ENCODE measurements at places on chromosomes 1 and 21.

- DNase-seq = no peak
Observed at GRCh38 chr1:172566196-172566997, 33.4 kb downstream of the SUCO start.

DNA sequence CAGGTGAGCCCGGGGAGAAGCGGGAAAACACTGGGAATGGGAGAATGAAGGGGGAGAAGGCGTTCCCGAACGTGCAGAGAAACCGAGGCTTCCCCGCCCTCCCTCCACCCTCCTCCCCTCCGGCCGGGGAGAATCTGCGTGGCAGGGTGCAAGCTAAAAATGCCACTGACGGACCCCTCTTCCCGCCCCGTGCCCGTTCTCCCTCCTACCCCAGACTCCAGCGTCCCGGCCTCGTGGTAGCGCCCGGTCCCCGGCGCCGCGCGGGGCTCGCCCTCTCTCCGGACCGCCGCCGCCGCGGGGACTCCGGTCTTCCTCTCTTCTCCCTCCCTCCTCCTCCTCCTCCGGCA, 81.6 kb upstream of the AK4 start:
- no peak for DNase-seq

GRCh38 chr1:211932933-211933254, 102.3 kb upstream of the LPGAT1 start:
- no peak for DNase-seq

GRCh38 chr1:84145068-84145467, 997 bp downstream of the PRKACB start:
- DNase-seq = no peak

DNA sequence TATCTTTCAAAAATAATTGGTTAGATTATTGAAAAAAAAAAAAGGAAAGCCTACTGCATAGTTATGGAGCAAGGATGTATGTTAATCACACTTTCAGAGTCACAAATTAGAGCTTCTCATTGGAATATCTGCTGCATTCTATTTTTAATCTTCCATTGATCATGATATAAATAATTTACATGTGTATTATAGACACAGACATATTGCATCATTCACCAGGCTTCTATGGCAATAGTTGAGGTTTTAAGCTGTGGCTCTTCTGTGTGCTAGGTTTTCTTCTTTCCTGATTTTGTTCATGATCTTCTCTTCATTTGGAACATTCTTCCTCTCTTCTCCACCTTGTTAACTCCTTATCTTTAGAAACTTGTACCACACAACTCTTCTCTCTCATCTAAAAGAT, 123.2 kb upstream of the HMCN1 start:
- DNase-seq = no peak

- DNase-seq = no peak
Observed at GRCh38 chr1:209405183-209405814, 178.2 kb upstream of the CAMK1G start.

DNA sequence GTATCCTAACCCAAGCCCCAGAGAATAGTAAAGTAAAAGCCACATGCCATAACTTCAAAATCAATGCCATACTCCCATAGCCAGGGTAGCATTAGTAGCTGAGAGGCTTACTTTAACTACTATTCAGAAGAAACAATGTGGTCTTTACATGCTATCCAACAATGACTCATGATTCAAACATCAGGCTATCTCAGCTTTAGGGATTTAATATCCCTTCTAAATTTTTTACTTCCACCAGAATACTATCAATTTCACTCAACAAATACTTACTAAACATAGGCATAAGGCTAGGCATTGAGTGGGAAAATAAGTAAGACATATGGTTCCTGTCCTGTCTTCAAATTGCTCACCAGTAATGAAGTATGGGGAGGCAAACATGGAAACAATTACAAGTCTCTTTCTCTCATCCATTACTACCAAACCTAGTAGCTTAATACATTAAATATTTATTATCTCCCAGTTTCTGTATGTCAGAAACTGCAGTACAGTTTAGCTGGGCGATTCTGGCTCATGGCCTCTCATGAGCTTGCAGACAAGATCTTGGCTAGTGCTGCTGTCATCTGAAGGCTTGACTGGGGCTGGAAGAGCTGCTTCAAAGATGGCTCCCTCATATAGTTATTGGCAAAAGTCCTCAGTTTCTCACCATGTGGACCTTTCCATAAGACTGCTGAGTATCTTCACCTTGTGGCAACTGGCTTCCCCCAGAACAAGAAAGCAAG, 30.7 kb downstream of the EVI5 start:
- DNase-seq = peak; percentile 6

- DNase-seq = no peak
Observed at GRCh38 chr1:61572046-61572445, 152.9 kb downstream of the TM2D1 start.

DNA sequence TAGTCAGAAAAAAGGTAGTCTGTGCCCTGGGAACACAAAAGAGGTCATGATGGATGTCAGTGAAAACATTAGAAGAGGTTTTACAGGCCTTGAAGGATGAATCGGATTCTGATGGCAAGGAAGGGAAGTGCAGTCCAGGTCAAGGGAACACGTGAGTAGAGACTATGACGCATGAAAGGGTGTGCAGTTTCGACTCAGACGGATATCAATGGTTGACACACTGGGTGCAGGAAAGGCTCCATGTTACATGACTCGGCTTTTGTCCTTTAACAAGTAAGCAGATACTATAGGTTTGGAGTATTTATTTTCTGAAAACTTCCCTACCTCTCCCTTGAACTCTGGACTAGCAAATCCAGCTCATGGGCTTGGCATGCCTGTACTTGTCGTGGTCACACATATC, 55.3 kb downstream of the SEC16B start:
- DNase-seq = no peak

DNA sequence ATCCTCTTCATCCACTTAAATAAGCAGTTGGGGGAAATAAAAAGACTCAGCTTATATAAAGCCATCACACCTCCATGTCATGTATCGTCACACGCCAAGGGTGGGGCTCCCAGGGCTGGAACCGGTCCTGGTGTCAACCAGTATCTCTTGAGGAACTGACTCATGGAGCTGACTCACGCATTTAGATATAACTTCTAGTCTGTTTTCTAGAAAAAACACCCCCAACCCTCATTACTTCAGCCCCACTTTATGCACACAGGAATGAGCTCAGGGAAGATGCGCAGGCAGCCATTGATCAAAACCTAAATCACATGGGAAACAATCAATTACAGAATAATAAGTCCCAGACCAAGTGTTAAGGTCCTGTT, 6.9 kb upstream of the IL22RA1 start:
- peak; percentile 40 for DNase-seq

DNA sequence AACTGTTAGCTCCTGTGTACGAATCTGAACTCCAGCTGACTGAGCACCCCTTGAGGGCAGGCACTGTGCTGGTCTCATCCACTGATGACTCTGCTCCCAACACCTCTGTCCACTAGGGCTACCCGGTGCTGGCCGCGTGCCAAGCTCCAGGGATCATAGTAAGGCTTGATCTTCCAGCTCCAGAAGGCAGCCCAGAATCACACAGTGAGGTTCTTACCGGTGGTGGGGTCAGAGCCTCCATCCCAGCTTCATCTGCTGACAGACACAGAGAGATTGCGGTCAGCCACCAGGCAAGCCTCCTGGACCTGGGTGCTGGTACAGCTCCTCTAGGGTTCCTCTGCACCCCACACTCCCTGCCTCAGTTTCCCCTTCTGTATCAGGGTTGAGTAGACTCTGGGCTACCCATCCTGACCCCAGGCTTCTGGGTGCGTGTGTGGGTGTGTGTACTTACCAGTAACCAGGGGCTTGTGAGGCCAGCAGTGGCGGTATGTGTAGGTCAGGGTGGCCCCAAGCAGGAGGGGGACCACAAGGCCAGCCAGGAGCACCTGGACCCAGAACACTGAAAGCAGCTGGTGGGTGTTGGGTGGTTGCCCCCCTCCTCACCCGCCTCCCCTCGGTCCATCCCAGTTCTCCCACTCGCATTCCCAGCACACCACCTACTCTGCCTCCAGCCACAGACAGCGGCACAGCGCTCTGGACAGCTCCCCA, 3.4 kb downstream of the TNFRSF25 start:
- DNase-seq = no peak

DNA sequence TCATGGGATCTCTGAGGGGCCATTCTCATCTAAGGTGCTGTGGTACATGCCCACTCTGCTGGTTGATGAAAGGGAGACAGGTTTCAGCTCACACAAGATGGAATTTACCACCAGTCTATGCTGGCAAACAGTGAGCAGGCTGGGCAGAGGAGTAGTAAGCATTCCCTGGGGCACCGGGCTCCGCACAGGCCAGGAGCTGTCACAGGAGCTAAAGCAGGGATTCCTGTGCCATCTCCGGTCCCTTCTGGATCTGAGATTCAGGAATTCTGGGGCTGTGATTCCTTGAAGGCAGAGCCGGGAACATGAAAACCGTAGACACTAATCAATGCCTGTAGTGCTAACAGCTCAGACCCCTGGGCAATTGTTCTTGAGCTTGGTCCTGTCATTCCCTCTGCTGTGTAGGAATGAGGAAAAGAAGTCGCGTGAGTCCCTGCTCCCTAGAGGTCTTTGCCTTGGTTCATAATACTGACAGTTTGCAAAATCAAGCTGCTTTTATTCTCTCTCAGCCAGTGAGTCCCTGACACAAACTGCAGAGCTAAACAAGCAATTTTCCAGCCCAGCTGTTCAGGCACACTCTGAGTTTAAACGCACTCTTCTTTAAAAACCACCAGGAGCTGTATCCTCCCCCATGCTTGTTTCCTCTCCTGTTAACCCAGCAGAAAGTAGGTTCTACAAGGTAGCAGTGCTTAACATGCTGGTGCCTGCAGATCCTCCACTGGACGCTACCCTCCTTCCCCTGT, 52.5 kb downstream of the MDM4 start:
- no peak for DNase-seq

GRCh38 chr1:160952129-160952510, 2.5 kb downstream of the ITLN2 start:
- DNase-seq = no peak

GRCh38 chr1:33231166-33231565, 25.1 kb upstream of the ZNF362 start:
- no peak for DNase-seq

- DNase-seq = no peak
Observed at GRCh38 chr1:87790756-87791155, 462.1 kb downstream of the LMO4 start.
